ENCODE measurements at places on chromosomes 1 and 21. TPM values are rescaled to one million over a fixed set of nuclear protein-coding genes. Genes with fewer than 3 reads are reported as not detected.

Gene PIGR
- not detected for total RNA-seq

Gene TTLL10
- 0.15 TPM for total RNA-seq

Gene CFHR5
- not detected for total RNA-seq

Gene TSPAN1
- not detected for total RNA-seq

Gene PCAT6
- 1.8 TPM for total RNA-seq

Gene LCE2B
- total RNA-seq: not detected

Gene HMGCS2
- not detected for total RNA-seq

Gene PODN
- total RNA-seq: not detected

Gene PEX11B
- total RNA-seq: 35.4 TPM

Gene OTUD7B
- total RNA-seq: 9.4 TPM

Gene CASQ1
- 0.35 TPM for total RNA-seq

Gene FOXO6
- not detected for total RNA-seq

Gene CRNN
- not detected for total RNA-seq

Gene CD34
- total RNA-seq: 0.08 TPM

Gene PCBP3
- total RNA-seq: 4.1 TPM

Gene PACC1
- total RNA-seq: 11.3 TPM

Gene C8A
- not detected for total RNA-seq

Gene GOLT1A
- total RNA-seq: not detected

Gene GJB4
- not detected for total RNA-seq

Gene OPTC
- not detected for total RNA-seq

Gene ITLN1
- total RNA-seq: not detected

Gene FAM229A
- total RNA-seq: 13.5 TPM

Gene KCNK1
- total RNA-seq: 0.82 TPM

Gene RGS1
- total RNA-seq: 19.9 TPM

Gene FLAD1
- 34.2 TPM for total RNA-seq

Gene HES3
- total RNA-seq: not detected

Gene DNAI4
- 1.9 TPM for total RNA-seq

Gene CZIB
- total RNA-seq: 43.2 TPM

Gene HHAT
- 1.1 TPM for total RNA-seq

Gene WNT4
- total RNA-seq: not detected

Gene CLCA4
- not detected for total RNA-seq

Gene PDC
- not detected for total RNA-seq

Gene KCNQ4
- 0.53 TPM for total RNA-seq

Gene CTPS1
- 42.1 TPM for total RNA-seq

Gene PDZK1IP1
- total RNA-seq: not detected

Gene GCSAML
- not detected for total RNA-seq

Gene C1orf87
- total RNA-seq: not detected

Gene PRDM16
- 6.0 TPM for total RNA-seq

Gene C1orf141
- total RNA-seq: not detected

Gene SPATA21
- total RNA-seq: not detected

Gene CLCNKA
- total RNA-seq: not detected

Gene MARCKSL1
- 59.6 TPM for total RNA-seq

Gene VSIG8
- total RNA-seq: not detected

Gene GORAB
- total RNA-seq: 14.7 TPM

Gene KCNJ9
- not detected for total RNA-seq

Gene SLAMF9
- total RNA-seq: not detected

Gene TRIM46
- total RNA-seq: 19.1 TPM

Gene PAPPA2
- 0.15 TPM for total RNA-seq

Gene TADA1
- 15.1 TPM for total RNA-seq

Gene OR14C36
- total RNA-seq: not detected

All from activated naive CD4-positive, alpha-beta T cell treated with anti-CD3 and anti-CD28 coated beads, Interleukin-2, amount 10 ng/mL, durations not matched to agents 5 hours and 36 hours (primary cell).